T-cell (primary cell): ENCODE measurements at places on chromosomes 5 and 9. TPM values are rescaled to one million over a fixed set of nuclear protein-coding genes. Genes with fewer than 3 reads are reported as not detected.

GRCh38 chr9:137171149-137171900 lies 531 bp downstream of the TMEM210 start:
- no peaks in the 10 kb centered on the region for H3K4me1 ChIP-seq
- DNase-seq, result no peak
- H3K27ac ChIP-seq, result no peak overlapping the region
- no peaks in the 10 kb centered on the region for H3K36me3 ChIP-seq

DNA sequence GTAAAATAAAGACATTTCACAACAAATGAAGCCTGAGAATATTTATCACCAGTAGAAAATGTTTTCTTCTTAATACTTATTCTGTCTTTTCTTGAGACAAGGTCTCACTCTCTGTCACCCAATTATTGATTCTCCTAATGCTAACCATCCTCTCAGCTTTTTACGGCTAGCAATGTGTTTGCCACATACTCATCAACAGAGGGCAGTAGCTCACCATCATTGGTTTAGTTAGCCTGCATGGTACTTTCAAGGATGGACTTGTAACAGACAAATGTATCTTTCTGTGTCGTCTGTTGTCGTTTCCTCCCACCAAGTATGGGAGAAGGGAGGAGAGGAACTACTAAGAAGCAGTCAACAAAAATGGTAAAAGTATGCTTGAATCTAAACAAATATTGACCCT lies 5.9 kb upstream of the ACO1 start:
- no peak overlapping the region for H3K4me3 ChIP-seq
- DNase-seq, result peak; percentile 13
- no peaks in the 10 kb centered on the region for H3K36me3 ChIP-seq

- no peak overlapping the region for H3K27ac ChIP-seq
- no peak overlapping the region for H3K4me3 ChIP-seq
- no peak for DNase-seq
- no peaks in the 10 kb centered on the region for H3K4me1 ChIP-seq
- H3K36me3 ChIP-seq, result no peaks in the 10 kb centered on the region
Measured at GRCh38 chr9:109048822-109049221, 35.5 kb upstream of the CTNNAL1 start.

DNA sequence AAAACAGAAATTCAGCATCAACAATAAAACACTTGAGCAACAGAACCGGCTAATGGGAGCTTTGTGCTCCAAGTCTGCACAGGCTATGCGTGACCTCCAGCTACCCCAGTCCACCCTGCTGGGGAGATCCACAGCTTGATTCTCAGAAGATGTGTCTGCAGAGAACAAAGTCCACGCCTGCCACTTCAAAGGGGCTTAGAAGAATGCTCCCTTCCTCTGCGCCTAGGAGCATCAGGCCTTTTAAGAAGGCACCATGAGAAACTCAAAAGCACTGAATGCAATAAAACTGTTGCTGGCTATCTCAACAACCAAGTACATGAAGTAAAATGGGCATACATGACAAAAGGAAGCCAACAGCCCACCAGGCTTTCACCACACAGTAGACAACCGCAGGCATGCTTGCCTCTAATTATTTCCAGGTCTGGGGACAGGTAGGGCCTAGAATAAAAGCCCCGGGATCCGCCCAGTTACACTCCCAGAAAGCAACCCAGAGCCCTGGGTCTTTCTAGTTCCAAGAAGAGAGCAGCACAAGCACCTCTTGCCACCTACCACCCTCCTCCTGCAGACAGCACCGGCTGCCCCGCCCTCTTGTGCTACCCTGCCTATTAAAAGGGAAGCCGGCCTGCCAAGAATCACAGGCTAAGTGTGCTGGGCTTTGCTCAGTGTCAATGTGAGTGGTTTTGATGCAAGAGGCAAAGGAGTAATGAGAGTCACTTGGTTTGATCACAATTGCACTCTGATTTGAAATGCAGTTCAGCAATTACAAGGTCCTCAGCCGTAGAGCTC lies 123.2 kb downstream of the SPOCK1 start:
- no peaks in the 10 kb centered on the region for H3K4me1 ChIP-seq
- no peak overlapping the region for H3K27ac ChIP-seq
- no peak for DNase-seq
- no peaks in the 10 kb centered on the region for H3K36me3 ChIP-seq
- H3K27me3 ChIP-seq, result peaks cover 5% of the 10 kb centered on the region

DNA sequence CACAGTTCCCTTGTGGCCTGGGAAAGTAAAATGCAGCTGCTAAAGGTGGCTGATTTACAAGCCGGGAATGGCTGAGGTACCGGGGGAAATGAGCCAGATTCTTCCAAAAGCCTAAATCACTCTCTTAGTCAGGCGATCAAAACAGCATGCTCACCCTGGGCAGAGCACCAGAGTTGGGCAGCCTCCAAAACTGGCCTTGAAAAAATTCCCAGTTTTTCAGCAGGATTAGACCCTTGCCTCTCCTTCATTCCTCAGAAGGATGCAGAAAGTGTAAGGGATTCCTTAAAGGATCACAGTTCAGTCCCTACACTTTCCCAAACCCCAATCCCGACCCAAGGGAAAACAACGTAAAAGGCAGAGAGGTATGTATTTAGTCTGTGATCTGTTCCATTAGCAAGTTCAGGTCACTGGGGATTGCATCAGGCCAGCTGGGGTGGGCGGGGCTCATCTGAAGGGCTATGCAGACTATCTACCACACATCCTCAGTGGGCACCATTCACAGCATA lies 16.9 kb downstream of the TMEM174 start:
- no peaks in the 10 kb centered on the region for H3K36me3 ChIP-seq
- no peak for DNase-seq
- H3K4me3 ChIP-seq, result no peak overlapping the region
- H3K27ac ChIP-seq, result no peak overlapping the region

DNA sequence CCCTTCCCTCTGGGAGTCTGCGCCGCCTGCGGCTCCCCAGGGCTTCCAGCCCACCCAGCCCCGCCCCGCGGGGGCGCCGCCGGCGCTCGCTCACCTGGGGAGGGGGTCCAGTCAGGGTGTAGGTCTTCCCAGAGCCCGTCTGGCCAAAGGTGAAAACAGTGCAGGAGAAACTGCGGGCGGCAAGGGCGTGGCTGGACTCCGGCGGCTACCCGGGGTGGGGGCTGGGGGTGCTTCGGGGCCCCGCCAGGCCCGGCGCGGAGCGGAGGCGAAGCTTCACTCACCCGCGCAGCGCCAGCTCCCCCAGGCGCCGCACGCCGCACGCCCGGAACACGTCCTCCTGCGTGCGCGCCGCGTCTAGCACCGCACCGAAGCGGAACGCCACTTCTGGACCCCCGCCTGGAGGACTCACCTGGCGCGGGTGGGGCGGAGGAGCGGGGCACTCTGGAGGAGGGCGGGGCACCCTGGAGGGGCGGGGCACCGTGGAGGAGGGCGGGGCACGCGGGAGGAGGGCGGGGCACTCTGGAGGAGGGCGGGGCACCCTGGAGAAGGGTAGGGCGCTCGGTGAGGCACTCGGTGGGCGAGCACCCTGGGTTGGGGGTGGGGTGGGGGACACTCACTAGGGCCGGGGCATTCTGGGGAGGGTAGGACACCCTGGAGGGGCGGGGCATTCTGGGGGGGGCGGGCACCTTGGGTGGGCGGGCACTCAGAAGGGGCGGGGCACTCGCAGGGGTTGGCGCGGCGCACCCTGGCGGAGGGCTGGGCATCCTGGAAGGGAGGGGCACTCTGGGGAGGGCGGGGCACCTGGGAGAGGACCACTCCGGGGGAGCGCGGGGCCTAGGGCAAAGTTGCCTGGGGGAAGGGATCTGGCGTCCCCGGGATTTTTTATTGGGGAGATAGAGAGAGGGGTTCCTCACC lies 814 bp downstream of the KIF12 start:
- H3K27ac ChIP-seq, result no peak overlapping the region
- peaks cover 4% of the 10 kb centered on the region for H3K27me3 ChIP-seq
- no peak overlapping the region for H3K4me3 ChIP-seq

- no peak overlapping the region for H3K4me3 ChIP-seq
- H3K4me1 ChIP-seq, result no peaks in the 10 kb centered on the region
- no peaks in the 10 kb centered on the region for H3K36me3 ChIP-seq
- H3K27ac ChIP-seq, result no peak overlapping the region
- no peak for DNase-seq
Measured at GRCh38 chr5:148740966-148741742, 85.3 kb upstream of the ADRB2 start.

DNA sequence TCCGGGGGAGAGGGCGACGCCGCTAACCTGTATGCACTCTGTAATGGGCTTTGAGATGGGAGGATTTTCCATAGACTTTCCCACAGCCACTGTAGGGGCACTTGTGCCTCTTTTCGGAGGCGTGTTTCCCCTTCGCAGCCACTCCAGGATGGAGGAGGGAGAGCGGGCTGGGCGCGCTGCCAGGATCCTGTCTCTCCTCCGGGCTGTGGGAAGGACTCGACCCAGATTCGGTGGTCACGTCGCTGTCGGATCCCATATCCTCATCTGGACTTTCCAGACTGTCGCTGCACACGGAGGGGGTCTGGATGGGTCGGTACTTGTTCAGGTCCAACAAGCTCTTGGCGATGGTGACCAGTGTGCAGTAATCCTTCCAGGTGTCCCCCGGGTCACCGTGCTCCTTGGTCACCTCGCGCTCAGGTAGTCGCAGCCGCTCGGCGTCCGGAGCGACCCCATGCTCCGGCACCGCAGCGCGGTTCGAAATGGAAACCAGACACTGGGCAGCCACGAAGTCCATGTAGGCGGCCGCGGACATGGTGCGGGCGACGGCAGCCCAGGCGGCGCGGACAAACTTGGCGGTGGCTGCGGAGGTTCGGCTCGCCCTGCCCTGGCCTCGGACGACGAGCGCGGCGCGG lies 1.5 kb downstream of the KLF9 start:
- peaks cover 7% of the 10 kb centered on the region for H3K4me1 ChIP-seq
- H3K27ac ChIP-seq, result peak overlapping the region; percentile 97
- H3K27me3 ChIP-seq, result no peaks in the 10 kb centered on the region
- H3K36me3 ChIP-seq, result no peaks in the 10 kb centered on the region
- peak; percentile 16 for DNase-seq

FOXD1 gene
- not detected for total RNA-seq

- H3K36me3 ChIP-seq, result no peaks in the 10 kb centered on the region
- H3K27me3 ChIP-seq, result no peaks in the 10 kb centered on the region
- no peak for DNase-seq
- H3K4me3 ChIP-seq, result no peak overlapping the region
- no peaks in the 10 kb centered on the region for H3K4me1 ChIP-seq
- H3K27ac ChIP-seq, result no peak overlapping the region
Measured at GRCh38 chr5:156254196-156254595, 72.8 kb upstream of the SGCD start.

HOMER1 gene
- total RNA-seq, result 3.6 TPM

DNA sequence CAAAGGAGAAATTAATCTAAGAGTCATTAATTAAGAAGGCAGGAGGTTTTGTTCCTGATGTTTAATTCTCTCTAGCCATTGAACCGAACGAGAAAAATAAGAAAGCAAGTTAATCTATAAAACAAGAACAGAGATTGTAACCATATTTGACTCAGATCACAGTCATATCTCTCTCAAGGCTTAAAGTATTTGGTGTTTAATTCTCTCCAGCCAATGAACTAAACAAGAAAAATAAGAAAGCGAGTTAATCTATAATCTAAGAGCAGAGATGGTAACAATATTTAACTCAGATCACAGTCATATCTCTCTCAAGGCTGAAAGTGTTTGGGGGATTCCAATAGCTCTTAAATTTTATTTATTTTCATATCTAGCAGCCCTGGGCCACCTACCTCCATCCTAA lies 74.4 kb upstream of the SHISAL2B start:
- H3K27me3 ChIP-seq, result peaks cover 3% of the 10 kb centered on the region
- no peak overlapping the region for H3K27ac ChIP-seq
- no peaks in the 10 kb centered on the region for H3K36me3 ChIP-seq
- no peaks in the 10 kb centered on the region for H3K4me1 ChIP-seq
- no peak overlapping the region for H3K4me3 ChIP-seq
- no peak for DNase-seq

PSMD5 gene
- 47.7 TPM for total RNA-seq

DNA sequence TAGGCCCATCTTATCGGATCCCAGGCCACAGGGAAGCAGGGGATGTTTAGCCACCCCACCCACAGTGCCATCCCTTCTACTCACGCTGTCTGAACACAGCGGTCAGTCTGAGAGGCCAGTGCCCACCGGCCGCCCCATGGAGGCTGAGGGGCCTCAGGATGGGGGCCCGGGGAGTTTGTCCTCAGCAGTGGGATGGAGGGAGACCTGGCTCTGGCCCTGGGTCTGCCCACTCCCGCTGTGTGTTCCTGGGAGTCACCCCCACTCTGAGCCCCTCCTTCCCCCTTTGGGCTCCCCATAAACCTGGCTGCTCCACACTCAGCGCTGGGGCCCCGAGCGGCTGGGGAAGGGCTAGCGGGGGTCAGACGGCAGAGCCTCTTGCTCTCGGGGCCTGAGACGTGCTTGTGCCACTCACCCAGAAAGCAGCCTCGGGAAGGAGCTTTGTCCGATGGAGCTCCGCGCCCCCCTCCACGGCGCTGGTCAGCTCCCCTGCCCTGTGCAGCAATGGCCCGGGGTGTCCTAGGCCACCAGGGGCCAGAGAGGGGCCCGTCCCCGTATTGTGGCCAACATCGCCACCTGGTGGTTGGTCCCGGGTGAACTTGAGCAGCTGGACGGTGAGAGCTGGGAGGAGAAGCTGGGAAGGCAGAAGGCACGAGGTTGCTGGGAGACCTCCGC lies 10.9 kb upstream of the LAMC3 start:
- no peak overlapping the region for H3K4me3 ChIP-seq
- H3K27ac ChIP-seq, result no peak overlapping the region
- H3K27me3 ChIP-seq, result peaks cover 52% of the 10 kb centered on the region
- DNase-seq, result no peak

DNA sequence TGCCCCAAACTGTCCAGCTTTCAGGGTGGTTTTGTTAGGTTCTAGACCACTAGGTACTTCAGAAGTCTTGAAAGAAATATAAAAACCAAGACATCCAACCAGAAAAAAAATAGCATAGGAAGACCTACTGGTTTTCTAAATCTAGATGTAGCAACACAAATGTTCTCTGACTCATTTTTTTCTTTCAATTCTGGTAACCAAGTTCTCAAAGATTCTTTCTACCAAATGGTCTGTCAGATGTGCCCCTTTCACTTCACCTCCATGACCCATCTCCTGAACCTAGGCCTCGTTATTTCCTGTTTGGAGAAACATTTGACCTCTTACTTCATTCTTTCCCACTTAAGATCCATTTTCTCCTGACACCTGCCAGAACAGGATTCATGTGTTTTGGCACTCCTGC lies 355.3 kb downstream of the KIAA0825 start:
- no peak overlapping the region for H3K4me3 ChIP-seq
- no peak for DNase-seq
- H3K36me3 ChIP-seq, result no peaks in the 10 kb centered on the region
- H3K27me3 ChIP-seq, result no peaks in the 10 kb centered on the region
- no peaks in the 10 kb centered on the region for H3K4me1 ChIP-seq

WHRN gene
- 12.5 TPM for total RNA-seq

- no peak for DNase-seq
- H3K27me3 ChIP-seq, result no peaks in the 10 kb centered on the region
- no peaks in the 10 kb centered on the region for H3K36me3 ChIP-seq
- H3K4me1 ChIP-seq, result no peaks in the 10 kb centered on the region
- H3K27ac ChIP-seq, result no peak overlapping the region
Measured at GRCh38 chr5:54765165-54766028, 220.0 kb downstream of the ESM1 start.
